Fibroblast of skin of left quadriceps (primary cell): ENCODE measurements at places on chromosomes 1 and 21.

DNA sequence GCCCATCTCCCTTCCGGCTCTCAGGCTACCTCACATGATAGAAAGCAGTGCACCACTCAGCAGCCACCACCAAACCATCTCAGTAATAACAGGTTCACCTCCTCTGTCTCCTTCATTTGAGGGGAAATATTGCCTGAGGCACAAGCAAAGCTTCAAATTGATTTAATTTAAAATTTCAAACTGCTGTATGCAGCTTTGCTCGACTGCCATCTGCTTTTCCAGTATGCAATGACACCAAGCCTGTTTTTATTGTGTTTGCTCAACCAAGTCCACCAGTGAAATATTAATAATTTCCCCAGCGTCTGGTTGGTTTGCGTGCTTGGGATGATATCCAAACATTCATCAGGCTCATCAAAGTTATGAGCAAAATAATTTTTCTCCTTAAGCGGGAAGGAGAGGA lies 552.4 kb upstream of the DAB1 start:
- no peak for DNase-seq

GRCh38 chr1:59751801-59752200 lies 62.9 kb upstream of the HOOK1 start:
- DNase-seq = no peak

DNA sequence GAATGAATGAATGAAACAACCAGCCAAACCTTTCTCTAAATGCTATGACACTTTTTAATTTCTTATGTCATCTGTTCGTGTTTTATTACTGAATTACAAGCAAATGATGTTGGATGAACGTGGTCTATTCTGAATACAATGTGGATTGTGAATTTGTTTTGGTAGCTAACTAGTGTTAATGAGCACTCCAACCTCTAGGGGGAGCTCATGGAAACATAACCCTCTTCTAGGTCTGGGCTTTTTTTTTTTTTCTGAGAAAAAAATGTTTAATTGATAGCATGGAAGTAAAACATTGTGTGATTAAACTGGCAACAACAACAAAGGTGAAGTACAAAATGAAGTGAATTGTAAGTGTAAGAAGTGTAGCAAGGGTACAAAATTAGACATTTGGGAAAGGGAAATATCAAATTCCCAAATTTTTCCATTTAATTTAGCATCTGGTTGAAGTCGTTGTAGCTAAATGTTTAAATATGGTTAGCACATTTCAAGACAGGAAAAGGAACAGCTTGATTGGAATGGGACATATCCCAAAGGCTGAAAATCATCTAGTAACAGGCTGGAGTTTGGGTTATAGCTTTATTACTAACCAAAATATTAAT lies 42.6 kb upstream of the PTGS2 start:
- no peak for DNase-seq

DNA sequence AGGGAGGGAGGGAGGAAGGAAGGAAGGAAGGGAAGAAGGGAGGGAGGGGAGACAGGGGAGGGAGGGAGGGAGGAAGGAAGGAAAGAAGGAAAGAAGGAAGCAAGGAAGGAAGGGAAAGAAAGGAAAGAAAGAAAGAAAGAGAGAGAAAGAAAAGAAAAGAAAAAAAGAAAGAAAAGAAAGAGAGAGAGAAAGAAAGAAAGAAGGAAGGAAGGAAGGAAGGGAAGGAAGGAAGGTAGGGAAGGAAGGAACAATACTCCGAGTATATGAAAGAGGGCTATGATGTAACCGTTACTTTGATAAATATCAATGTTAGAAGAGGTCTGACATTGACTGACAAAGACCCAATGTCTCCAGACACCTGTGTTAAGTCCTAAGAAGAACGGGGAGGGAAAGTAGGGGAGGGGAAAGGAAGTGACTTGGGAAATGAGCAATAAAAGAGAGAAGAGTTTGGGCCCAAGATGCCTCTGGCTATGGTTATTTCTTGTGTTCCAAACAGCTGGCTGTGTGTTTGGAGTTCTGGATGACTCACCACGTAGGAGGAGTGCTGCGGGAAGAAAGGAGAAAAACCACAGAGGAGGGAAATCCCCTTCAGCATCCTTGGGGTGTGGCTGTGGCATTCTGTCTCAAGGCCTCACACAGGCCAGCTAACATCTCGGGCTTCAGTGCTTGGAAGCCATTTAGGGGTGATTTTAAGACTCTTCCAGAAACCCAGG lies 37.0 kb upstream of the RXRG start:
- DNase-seq = peak; percentile 70
